ENCODE measurements at places on chromosomes 2 and 18. TPM values are rescaled to one million over a fixed set of nuclear protein-coding genes. Genes with fewer than 3 reads are reported as not detected.
A peak's percentile ranks its signal among the peaks of the same experiment; 100 is the strongest.

GRCh38 chr2:230441227-230441897 is 25.4 kb downstream of the SP100 start:
- no peak for DNase-seq

GRCh38 chr2:4246364-4247131 is 543.2 kb downstream of the DCDC2C start:
- no peak for DNase-seq

DNA sequence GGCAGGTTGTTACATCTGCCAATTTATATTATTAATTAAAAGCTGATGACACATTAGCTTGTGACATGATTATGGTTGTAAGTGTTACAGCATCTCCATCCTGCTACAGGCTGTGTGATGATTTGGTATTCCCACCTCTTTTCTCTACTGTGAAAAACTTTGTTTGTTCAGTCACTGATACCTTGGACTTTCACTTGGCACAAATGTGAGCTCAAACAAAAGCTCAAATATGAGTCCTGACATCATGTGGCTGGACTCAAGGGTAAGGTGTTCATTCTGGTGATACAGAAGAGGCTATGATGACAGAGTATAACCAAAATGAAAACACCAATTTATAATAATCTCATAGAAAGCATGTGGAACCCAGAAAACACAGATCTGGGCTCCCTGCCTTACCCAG is 11.4 kb upstream of the IL36A start:
- no peak for DNase-seq

GRCh38 chr18:57850063-57850462 is 46.9 kb upstream of the ATP8B1 start:
- no peak for DNase-seq

- DNase-seq: no peak
Observed at GRCh38 chr18:8426401-8426800, 182.8 kb upstream of the RAB12 start.

- DNase-seq: no peak
Observed at GRCh38 chr2:64737547-64737946, 83.8 kb upstream of the SERTAD2 start.

GRCh38 chr18:74251297-74252038 is 40.3 kb downstream of the CYB5A start:
- peak; percentile 19 for DNase-seq

GRCh38 chr18:37586656-37587225 is 21.1 kb upstream of the CELF4 start:
- no peak for DNase-seq

DNA sequence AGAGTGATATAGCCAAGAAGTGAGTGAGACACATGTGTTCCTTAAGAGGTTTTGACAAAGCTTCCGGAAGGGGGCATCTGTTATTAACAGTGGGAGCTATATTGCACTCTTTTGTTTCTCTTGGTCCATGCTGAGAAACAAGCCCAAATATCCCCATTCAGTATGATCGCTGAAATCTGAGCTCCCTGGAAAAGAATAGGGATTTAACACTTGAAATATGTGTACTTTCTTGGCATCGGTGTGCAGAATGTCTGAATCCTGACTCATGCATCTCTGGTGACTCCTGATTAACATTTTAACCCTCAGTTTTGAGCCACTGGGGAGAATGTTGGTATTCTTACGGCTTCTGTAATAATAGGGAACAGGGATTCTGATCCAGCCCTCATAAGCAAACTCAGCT is 448.1 kb downstream of the TSN start:
- peak; percentile 65 for DNase-seq

DNA sequence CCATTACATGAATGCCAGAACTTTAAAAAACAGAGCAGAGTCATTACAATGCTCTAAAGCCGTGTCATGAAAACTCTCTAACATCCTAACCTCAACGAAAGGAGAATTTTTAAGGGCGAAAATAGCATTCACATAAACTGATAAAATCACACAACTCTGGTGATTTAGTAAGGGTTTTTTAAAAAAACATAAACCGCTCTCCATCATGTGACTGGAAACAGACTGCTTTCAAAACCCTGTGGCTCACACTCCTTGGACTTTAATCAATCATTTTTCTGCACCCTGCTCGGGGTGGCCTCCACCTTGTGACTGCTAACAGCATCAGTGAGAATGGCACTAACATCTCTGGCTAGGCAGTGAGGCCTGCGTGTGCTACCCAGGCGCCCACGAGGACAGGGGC is 12.1 kb downstream of the DOCK10 start:
- no peak for DNase-seq

DNA sequence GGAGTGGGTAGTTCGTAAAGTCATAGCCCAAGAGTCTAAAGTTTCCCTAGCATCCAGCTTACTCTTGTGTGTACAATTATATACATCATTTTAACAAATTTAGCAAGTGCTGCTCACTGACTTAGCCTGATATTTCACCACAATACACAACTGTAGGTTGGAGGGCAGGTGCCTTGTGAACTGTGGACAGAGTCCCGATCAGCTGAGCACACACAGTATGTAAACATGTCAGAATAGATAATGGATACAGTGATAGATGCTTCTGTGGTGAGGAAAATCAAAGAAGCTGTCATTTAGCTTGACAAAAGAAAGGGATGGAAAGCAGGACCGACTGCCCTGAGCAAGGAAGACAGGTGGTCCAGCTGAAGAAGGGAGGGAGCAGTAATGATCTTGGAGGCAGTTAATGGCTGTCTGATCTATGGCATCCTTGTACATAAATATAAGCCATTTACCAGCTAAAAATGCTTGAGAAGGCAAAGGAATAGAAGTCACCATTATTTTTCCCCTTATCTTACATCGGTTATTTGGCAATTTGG is 372.8 kb upstream of the UBE2E3 start:
- no peak for DNase-seq

DNA sequence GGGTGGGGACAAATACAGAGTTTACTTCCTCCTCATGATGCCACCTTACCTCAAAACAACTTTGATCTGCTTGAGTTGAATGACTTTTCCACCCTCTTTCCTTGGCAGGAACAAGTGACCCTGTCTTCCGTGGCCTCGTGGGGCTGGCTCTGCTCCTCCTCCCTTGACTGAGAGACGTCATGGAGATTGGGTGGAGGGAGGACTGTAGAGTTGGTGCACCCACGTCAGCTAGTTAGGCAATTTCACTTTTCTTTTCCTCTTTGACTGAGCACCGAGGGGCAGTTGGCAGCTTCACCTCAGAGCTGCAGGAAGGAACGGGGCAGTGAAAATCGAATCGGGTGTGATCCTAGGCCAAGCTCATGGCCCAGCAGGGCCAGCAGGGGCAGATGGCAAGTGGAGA is at the start of gene SP140:
TSS of gene SP140 (plus strand) at position 251 of the 400 bp plus-strand sequence. CDS start at position 360, 109 bp downstream.
- DNase-seq: no peak

DNA sequence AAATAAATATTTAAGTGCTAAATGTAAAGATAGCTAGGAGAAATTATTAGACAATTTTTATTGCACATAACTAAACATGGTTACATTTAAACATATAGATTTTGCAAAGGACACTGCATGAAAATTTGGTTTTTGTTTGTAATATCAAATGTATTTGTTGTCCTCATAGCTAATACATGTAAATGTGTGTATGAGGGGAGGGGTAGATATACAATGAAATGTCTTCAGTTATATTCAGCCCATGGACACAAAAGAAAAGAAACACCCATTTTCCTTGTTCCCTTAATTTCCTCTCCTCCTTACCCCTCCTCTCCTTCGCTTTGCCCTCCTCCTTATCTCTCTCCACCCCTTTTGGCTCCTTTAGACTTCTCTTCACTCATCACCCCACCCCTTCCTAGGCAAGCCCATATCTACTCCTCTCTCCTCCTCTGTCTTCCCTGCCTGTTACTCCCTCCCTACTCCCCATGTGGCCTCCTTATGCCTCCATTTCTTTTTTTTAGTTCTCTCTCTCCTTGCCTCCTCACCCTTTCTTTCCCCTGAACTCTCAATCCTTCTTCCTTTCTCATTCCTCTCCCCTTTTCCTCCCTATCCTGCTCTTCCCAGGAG is 1.4 kb downstream of the COL3A1 start:
- DNase-seq: no peak

- peak; percentile 0 for DNase-seq
Observed at GRCh38 chr18:66560094-66560493, 43.8 kb downstream of the CDH19 start.

- no peak for DNase-seq
Observed at GRCh38 chr2:85134896-85135659, 1.9 kb downstream of the TCF7L1 start.

- DNase-seq: peak; percentile 45
Observed at GRCh38 chr2:207121784-207122183, 44.0 kb downstream of the KLF7 start.

DNA sequence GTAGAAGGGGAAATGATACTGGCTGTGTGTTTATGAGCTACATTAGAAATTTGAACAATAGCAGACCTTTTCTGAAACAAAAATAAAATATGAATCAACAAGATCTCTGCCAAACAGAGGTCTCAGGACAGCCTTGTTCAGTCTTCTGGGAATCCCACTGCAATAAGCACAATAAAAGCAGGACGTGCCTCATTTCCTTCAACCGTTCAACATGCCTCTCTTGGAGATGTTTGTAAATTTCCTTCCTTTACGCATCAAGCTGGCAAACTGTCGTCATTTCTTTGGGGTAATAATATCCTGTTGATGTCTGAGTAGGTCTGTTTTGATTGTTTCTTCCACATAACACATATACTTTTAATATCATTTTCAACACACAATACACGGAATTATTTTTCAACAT is 77.2 kb downstream of the TCF4 start:
- no peak for DNase-seq

GRCh38 chr18:79740521-79741361 is 57.0 kb upstream of the KCNG2 start:
- no peak for DNase-seq

- no peak for DNase-seq
Observed at GRCh38 chr2:212938144-212938793, 213.1 kb downstream of the IKZF2 start.

DNA sequence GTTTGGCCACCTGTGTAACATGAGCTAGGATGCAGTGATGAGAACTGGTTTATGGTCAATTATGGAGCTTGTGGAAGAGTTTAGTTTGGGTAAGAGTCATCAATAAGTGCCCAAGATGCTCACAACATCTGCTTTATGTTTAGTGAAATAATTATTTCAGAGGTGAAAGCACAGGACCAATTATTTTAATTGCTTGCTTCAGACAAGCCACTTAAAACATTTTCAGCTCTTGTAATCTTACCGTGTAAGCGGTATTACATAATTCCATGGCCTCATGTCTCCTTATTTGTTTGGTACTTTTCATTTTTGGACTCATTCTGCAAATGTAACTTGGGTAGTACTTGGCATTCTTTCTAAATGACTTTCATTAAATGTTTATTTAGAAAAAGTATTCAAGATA is 5.4 kb downstream of the B3GNT2 start:
- no peak for DNase-seq

DNA sequence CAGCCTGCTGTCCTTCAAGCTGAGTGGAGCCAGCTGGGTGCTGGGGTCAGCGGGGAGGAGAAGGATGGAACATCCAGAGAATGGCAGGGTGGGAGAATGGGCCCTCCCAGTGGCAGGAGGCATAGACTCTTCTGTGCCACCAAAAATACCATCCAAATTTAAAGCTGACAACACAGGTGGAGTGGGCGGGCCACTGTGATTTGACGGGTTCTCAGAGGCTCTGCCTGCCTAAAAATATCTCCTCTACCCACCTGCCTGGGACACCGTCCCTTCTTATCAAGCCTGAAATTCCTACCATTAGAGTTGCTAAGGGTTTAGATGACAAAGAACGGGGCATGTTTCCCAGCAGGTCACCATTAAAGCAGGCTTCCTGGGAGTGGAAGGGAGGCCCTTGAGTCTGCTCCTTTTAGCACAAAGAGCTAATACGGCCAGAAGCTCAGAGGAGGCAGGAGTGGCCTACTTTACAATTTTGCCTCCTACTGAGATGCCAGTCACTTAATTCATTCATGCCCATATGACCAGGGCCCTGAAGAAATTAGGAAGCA is 19.8 kb upstream of the MARCHF4 start:
- DNase-seq: no peak

DNA sequence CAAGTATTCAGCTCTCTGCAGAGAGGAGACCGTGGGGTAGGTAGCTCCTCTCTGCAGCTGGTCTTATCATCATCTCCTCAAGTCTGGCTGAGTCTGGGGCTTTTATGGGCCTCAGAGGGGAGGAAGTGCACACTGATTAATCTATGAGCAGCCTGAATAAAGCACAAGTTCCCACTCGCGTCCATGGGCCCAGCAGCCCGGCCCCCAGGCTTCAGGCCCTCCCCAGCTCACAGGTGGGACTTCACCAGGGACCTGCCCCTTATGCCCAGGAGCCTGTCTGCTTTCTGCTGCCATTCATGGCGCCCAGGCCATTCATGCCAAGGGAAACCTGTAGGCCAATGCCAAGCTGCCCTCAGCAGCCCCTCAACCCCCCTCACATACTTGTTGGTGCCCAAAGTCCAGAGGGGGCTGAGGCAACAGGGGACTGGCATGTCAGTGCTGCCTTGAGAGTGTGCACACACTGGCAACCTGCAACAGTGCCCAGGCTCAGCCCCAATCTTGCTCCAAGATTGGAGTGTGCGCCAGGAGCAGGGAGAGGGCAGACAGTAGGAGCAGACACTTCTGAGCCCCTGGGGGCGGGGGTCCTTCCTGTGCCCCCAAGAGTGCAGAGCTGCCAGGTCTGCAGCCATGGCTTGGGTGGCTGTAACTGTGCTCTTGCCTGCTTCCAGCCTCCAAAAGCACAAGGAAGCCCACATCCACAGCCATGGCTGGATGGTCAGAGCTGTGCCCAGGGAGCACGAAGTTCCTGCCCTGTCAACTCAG is 375.6 kb upstream of the VWC2L start:
- no peak for DNase-seq

GRCh38 chr2:198044777-198045176 is 240.4 kb downstream of the PLCL1 start:
- no peak for DNase-seq

GRCh38 chr18:74573053-74573452 is 24.6 kb upstream of the ZNF407 start:
- DNase-seq: no peak

CHRNG gene
- total RNA-seq: not detected

ITGA4 gene
- 7.7 TPM for total RNA-seq

ALPI gene
- total RNA-seq: not detected

KIAA2012 gene
- not detected for total RNA-seq

IL1A gene
- total RNA-seq: 1.0 TPM

NYAP2 gene
- not detected for total RNA-seq

WDR75 gene
- total RNA-seq: 41.1 TPM

GALNT3 gene
- 0.43 TPM for total RNA-seq

ZNF521 gene
- not detected for total RNA-seq

TRAPPC12 gene
- 40.7 TPM for total RNA-seq

SCN2A gene
- 0.14 TPM for total RNA-seq

GPR55 gene
- 0.49 TPM for total RNA-seq

HTR2B gene
- 0.51 TPM for total RNA-seq

ADAM23 gene
- total RNA-seq: 4.4 TPM

GRHL1 gene
- 9.1 TPM for total RNA-seq

PLGLB1 gene
- 0.34 TPM for total RNA-seq

FSHR gene
- not detected for total RNA-seq

FBXO36 gene
- 1.4 TPM for total RNA-seq

CCT4 gene
- 275 TPM for total RNA-seq

MYOM1 gene
- total RNA-seq: 0.17 TPM

NPHP1 gene
- 29.2 TPM for total RNA-seq

Data from Caki2 (cell line).